ENCODE measurements at places on chromosomes 6 and 20.

DNA sequence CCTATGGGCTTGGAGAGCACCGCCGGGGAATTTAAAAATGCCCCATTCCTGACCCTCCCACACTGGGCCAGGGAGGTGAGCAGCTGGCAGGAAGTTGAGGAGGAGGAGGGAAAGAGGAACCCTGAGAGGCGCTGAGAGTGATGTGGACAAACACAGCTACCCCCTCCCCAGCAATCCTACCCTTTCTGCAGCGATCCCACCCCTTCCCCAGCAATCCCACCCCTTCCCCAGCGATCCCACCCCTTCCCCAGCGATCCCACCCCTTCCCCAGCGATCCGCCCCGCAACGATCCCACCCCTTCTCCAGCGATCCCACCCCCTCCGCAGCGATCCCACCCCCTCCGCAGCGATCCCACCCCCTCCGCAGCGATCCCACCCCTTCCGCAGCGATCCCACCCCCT lies 111.6 kb downstream of the SYCP2 start:
- DNase-seq, result no peak

- no peak for DNase-seq
Observed at GRCh38 chr6:43885399-43886066, 115.5 kb downstream of the VEGFA start.

GRCh38 chr6:79868098-79868722 lies 79.1 kb downstream of the ELOVL4 start:
- peak; percentile 91 for DNase-seq

DNA sequence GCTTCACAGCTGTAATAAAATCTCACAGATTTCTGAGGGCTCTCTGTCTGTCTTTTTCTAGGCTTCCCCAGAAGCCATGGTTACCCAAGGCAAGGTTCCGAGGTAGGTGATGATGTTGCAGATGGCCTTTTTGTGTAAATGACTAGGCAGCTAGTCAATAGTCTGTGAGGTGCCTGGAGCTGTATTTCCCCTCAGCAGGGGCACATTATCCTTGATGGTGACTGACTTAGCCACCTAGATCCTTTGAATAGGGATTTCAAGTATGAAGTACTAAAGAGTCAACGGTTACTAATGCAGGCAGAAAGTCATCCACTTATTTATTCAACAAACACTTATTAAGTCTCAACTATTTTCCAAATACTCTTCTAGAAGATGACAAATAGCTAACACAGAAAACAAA lies 49.3 kb upstream of the L3MBTL3 start:
- DNase-seq, result no peak

GRCh38 chr6:157289764-157290163 lies 33.6 kb downstream of the TMEM242 start:
- DNase-seq, result no peak

DNA sequence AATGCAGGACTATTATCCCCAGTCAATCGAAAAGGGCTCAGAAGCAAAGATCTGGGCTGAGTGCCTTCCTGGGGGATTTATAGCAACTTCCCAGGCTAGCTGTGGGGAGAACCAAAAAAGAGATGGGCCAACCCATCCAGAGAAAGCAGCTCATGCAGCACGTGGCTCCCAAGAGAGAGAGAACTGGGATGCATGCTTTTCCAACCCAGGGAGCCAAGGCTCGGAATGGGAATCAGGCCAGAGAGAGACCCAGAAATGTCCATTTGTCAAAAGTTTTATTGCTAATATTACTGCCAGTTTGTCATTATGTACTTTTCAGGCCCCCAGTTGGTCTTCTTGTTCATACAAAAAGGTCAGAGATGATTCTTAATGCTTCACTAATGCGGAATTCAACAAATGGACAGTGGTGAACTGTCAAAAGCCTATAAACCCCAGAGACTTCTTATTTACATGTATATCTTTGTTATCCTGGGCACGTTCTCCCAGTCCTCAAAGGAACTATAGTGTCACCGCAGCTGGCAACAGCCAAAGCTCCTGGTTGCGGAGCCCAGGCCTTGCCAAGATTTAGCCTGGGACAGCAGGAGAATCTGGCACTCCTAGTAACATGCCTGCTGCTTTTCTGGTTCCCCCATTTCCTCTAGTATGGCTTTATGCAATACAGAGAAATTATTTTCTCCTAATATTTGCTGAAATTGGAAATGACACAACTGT lies 139.1 kb upstream of the POU3F2 start:
- DNase-seq, result no peak

DNA sequence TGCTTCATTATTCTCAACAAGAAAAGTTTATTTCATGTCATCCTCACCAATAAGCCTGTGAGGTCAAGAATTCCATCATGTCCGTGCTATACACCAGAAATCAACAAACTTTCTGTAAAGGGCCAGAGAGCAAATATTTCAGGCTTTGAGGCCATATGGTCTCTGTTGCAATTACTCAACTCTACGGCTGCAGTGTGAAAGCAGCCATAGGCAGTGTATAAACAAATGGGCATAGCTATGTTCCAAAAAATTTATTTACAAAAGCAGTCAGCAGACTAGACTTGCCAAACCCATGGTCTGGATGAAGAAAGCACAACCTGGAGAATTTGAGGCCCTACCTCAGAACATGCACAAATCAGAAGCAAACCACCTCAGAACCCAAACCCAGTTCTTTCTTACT lies 118.5 kb downstream of the PCSK2 start:
- DNase-seq, result no peak

- DNase-seq, result no peak
Observed at GRCh38 chr20:326645-327185, 1.4 kb downstream of the SOX12 start.

GRCh38 chr6:130136798-130137197 lies 86.0 kb downstream of the SAMD3 start:
- DNase-seq, result no peak

DNA sequence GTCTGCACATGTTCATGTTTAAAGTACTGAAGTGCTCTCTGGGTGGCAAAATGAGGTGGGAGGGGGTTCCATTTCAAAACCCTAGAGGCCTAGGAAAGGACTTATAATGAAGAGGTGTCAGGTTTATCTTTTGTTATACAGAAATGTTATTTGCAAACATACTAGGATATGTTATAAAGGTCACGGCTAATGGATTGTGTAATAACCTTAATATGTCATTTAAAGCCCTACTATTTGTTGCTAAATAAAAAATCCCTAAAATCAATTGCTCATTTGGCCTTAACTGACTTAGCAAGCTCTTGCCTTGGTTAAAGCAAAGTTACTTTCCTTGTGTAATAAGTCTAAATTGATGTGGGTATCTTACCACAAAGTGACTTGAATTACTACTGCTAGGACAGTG lies 8.8 kb downstream of the NKX2-4 start:
- DNase-seq, result no peak

DNA sequence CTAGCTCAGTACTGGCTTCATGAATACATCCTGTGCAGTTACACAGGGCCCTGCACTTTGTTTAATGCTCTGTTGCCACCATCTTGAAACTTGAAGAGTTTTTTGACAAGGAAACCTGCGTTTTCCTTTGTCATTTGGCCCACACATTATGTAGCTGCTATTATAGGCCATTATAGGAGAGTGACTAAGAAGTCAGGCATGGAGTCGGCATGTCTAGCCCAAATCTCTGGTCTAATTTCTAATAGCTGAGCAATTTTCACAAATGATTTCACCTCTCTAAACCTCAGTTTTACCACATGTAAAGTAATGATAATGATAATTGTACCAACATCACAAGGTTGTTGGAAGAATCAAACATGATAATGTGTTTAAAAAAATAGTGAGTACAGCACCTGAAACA lies 67.1 kb upstream of the MYLIP start:
- DNase-seq, result no peak

- DNase-seq, result no peak
Observed at GRCh38 chr20:58213716-58214115, 14.7 kb downstream of the ANKRD60 start.

- no peak for DNase-seq
Observed at GRCh38 chr6:26113570-26113969, 26.3 kb downstream of the HFE start.

GRCh38 chr20:47276851-47277534 lies 79.5 kb downstream of the ZMYND8 start:
- no peak for DNase-seq

DNA sequence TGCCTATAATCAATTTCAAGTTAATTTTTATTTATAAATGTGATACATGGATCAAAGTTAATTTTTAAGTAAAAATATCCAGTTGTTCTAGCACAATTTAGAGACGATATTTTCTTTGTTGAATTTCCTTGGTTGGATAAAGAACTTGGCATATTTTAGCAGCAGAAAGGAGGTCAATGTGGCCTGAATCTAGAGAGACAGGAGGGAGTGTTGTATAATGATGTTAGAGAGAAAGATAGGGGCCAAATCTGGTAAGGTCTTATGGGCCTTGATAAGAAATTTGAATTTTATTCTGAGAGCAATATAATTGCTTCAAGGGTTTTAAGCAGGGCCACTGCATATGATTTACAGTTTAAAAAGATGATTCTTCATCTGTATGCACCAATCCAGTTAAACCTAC lies 79.4 kb upstream of the OGFRL1 start:
- no peak for DNase-seq

DNA sequence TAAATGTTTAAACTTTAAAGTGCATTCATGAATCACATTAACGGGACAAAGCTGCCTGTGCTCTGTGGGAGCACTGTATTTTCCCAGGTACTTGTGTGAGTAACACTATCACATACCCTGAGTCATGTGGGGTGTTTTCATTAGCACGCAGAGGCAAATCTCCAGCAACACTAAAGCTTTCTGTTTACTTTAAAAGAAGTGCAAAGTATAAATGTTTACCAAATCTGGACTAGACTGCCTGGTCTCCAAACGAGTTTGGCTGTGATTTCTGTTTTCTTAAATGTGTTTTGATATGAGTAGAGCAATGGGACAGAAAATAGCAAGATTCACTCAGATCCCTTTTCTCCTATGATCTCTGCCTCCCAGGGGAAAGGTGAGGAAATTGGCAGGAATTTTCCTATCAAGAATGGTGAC lies 28.8 kb upstream of the RIPPLY2 start:
- no peak for DNase-seq

DNA sequence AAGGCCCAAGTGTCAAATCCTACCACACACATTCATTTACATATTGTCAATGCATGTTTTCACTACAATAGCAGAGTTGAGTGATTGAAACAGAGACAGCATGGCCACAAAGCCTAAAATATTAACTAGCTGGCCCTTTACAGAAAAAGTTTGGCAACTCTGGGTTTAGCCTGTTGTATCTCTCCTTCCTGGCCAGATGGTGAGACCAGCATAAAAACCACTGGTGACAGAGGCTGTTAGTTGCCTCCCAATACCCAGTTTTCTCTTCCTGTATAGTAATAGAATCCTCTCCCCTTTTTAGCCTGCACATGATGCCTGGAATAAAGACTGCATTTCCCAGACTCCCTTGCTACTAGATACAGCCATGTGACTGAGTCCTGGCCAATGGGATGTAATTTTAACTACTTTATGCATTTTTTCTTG lies 100.0 kb upstream of the TAB2 start:
- no peak for DNase-seq

GRCh38 chr6:142635130-142635529 lies 309.8 kb downstream of the HIVEP2 start:
- no peak for DNase-seq

DNA sequence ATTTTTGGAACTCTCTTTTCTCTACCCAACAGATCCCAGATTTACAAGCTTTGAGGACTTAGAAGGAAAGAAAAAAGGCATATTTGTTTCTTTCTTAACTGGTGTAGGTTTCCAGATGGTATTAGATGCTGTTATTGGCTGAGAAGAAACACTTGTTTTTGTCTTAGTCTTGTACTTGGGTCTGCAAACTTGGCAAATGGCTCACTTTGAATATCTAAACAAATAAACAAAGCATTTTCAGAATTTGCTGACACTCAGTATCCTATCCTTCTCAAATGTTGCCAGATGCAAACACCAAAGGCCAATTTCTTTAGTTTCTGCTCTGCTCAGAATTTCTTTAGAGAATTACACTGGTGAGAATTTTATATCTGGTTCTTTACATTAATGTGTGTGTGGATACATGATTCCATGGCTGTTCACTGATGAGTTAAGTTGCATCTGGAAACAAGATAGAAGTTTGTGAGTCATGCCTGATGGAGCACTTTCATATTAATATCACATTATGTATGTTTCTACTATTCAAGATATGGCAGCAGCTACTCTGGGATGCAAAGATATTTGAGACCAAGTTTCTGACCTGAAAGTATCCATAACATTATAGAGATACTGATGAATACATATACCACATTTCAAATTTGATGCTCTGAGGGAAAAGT lies 43.7 kb upstream of the CEP162 start:
- no peak for DNase-seq

DNA sequence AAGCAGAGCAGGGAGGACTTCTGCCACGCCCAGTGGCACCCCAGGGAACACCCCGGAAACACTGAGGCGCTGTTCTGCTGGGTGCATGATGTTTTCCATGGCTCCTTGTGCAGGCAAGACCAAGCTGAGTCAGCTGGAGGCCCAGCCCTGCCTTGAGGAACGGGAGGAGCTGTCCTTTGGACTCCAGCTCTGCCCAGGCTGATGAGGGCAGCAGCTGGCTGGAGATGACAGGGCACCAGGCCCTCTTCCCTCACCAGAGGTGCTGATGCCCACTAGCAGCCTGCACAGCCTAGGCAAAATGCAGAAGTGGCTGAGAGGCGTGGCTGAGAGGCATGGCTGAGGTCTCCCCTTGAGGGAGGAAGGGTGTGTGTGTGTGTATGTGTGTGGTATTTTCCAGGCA lies 2.4 kb downstream of the C6orf132 start:
- DNase-seq, result no peak

GRCh38 chr20:9458138-9458796 lies 56.1 kb upstream of the LAMP5 start:
- no peak for DNase-seq

- no peak for DNase-seq
Observed at GRCh38 chr6:13605634-13606033, 9.5 kb upstream of the NOL7 start.

DNA sequence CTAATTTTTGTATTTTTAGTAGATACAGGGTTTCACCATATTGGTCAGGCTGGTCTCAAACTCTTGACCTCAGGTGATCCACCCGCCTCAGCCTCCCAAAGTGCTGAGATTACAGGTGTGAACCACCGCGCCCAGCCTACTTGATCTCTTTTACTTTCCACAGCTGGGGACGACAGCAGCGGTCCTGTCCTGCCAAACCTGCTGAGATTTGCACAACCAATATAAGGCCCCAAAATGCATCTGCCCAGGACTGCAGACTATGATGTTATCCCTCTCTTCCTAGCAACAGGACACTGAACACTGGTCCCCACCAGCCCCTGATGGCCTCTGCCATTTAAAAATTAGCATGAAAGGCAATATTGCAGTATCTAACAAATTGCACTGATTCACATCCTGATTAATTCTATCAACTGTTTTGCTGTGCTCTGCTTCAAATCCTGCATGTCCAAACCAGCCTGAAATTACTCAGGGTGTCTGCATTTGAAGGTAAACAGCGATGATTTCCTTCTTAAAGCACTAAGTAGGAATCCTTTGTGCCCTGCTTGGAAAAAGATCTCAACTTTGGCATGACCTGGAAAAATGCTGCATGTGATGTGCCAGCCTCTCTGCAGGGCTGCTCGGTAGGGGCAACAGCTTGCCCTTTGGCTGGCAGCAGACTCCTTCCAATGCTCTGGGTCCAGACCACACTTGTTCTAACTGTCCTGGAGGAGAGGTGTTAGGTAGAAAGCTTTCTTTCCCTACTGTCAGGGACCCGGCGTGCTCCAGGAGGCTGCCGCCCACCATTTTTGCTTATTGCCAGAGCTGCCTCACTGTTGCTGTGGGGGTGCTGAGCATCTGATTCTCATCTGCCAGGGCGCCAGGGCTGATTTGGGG lies 27.4 kb upstream of the PXDC1 start:
- no peak for DNase-seq

- DNase-seq, result peak; percentile 82
Observed at GRCh38 chr20:17479063-17479657, 52.0 kb downstream of the BFSP1 start.

Data from NCI-H1694 (cell line).